Smooth muscle cell of the coronary artery (primary cell): ENCODE measurements at places on chromosomes 3 and 15. TPM values are rescaled to one million over a fixed set of nuclear protein-coding genes. Genes with fewer than 3 reads are reported as not detected.

The GAP43 gene
- total RNA-seq = 0.70 and 5.1 TPM in 2 replicates

The ST8SIA2 gene
- total RNA-seq = 0.35 TPM in 1 of 2 replicates, not detected in the other

The CYP8B1 gene
- total RNA-seq = not detected in 2 replicates

The IQCF5 gene
- total RNA-seq = not detected in 2 replicates

The UACA gene
- total RNA-seq = 144 and 322 TPM in 2 replicates

The FOXB1 gene
- total RNA-seq = not detected in 2 replicates

The GRK7 gene
- under 0.01 TPM in 1 of 2 replicates, not detected in the other for total RNA-seq

The CYP19A1 gene
- 0.30 and 28.5 TPM in 2 replicates for total RNA-seq

The SYNPR gene
- not detected in 2 replicates for total RNA-seq

The CCR9 gene
- not detected in 2 replicates for total RNA-seq

The FOXL2NB gene
- under 0.01 and 4.2 TPM in 2 replicates for total RNA-seq

The C3orf70 gene
- 0.23 TPM in 1 of 2 replicates, not detected in the other for total RNA-seq

The C3orf62 gene
- total RNA-seq = 0.59 and 0.90 TPM in 2 replicates

The SLC27A2 gene
- not detected in 2 replicates for total RNA-seq

The AGTR1 gene
- 1.9 TPM in 1 of 2 replicates, not detected in the other for total RNA-seq

The SPESP1 gene
- 0.59 and 5.1 TPM in 2 replicates for total RNA-seq

The TMC3 gene
- 13.7 TPM in 1 of 2 replicates, not detected in the other for total RNA-seq

The KNG1 gene
- total RNA-seq = not detected in 2 replicates

The LOXL1 gene
- total RNA-seq = 126 and 130 TPM in 2 replicates

The GOLGA6L26 gene
- not detected in 2 replicates for total RNA-seq

The GP9 gene
- not detected in 2 replicates for total RNA-seq

The NCEH1 gene
- total RNA-seq = 2.0 and 14.0 TPM in 2 replicates

The SUCNR1 gene
- 2.2 TPM in 1 of 2 replicates, not detected in the other for total RNA-seq

The FOXL2 gene
- total RNA-seq = 0.08 and 1.5 TPM in 2 replicates

The TRPM1 gene
- not detected in 2 replicates for total RNA-seq

The COLQ gene
- total RNA-seq = 0.30 and 0.35 TPM in 2 replicates

The DAPK2 gene
- total RNA-seq = 0.30 and 8.1 TPM in 2 replicates

The HIGD2B gene
- not detected in 2 replicates for total RNA-seq

The HCN4 gene
- not detected in 2 replicates for total RNA-seq

The COMMD2 gene
- 8.8 and 27.3 TPM in 2 replicates for total RNA-seq

The CCRL2 gene
- 0.12 TPM in 1 of 2 replicates, not detected in the other for total RNA-seq

The CFAP100 gene
- total RNA-seq = not detected in 2 replicates

The SOX14 gene
- not detected in 2 replicates for total RNA-seq

The TMEM207 gene
- total RNA-seq = not detected in 2 replicates
